GM03348 (cell line): ENCODE measurements at places on chromosomes 2 and 18.

- no peak for DNase-seq
Observed at GRCh38 chr2:212595036-212595654, 56.5 kb upstream of the ERBB4 start.

GRCh38 chr2:16324544-16324937 lies 341.1 kb downstream of the CYRIA start:
- no peak for DNase-seq

GRCh38 chr2:239168575-239168974 lies 232.2 kb downstream of the HDAC4 start:
- DNase-seq: no peak

- no peak for DNase-seq
Observed at GRCh38 chr2:215358312-215358845, 46.5 kb downstream of the ATIC start.

DNA sequence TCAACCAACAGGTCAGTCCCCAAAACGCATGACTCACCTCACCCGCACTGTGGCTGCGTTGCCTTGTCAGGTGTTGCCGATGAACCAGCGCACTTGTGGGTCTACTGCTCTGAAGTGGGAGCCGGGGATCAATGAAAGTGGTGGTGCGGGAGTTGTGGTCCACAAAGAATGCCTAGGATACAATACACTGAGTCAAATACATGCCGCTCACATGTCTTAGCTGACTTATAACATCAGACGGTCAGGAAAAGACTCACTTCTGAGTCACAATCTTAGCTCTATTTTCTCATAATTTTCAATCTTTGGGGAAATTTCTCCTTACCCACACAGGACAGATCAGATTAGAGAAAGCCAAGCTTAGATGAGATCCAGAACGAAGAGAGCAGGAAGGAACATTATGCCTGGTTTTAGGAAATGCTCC lies 107.1 kb upstream of the STK17B start:
- DNase-seq: peak; percentile 64

GRCh38 chr2:1181893-1182292 lies 231.2 kb downstream of the SNTG2 start:
- DNase-seq: no peak

DNA sequence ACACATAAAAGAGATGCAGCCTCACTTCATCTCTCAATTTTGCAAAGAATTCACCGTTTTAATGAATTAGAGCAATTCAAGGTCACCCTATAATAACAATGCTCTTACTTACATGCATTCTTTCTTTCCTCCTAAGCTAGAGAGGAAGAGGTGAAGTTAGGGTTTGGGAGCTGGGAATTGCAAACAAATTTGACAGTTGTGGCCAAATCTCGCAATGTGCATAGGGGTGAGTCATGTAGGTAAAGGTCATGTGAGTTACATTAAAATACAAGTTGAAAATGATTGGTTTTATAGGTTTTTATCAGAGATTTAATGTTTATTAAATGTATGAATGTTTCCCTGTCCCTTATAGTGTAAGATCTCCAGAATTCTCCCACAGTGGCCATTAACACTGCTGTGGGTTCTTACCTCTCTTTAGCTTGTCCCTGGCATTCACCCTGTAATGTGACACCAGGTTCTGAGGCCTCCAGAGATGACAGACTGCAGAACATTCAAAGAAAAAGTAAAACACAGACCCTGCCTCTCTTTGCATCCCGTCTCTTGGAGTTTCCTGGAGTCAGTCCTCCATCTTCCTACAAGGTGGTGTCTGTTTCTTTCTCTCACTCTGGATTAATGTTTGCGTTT lies 53.7 kb upstream of the LGALSL start:
- no peak for DNase-seq

GRCh38 chr2:162798407-162798806 lies 40.2 kb downstream of the KCNH7 start:
- no peak for DNase-seq

GRCh38 chr2:174693344-174693743 lies 70.9 kb downstream of the CHRNA1 start:
- DNase-seq: no peak

- peak; percentile 74 for DNase-seq
Observed at GRCh38 chr2:72148003-72148836, 558 bp upstream of the CYP26B1 start.

- DNase-seq: no peak
Observed at GRCh38 chr18:6399776-6400175, 14.9 kb downstream of the L3MBTL4 start.

- no peak for DNase-seq
Observed at GRCh38 chr2:143762176-143762928, 633.1 kb downstream of the ARHGAP15 start.

DNA sequence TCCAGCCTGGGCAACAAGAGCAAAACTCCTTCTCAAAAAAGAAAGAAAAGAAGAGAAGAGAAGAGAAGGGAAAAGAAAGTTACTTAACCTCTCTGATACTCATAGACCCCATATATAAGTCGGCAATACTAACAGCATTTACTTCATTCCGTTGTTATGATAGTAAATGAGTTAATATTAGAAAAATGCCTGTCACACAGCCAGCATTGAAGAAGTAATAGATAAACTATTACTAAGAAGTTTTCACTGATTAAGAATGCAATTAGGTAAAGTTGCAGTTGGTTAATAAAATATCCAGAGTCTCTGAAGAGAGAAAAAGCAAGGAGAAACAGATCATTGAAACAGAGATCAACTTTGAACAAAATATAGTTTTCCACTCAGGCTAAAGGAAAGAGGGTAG lies 161.3 kb upstream of the UBE2E3 start:
- DNase-seq: no peak

GRCh38 chr2:54419388-54419787 lies 36.7 kb upstream of the SPTBN1 start:
- peak; percentile 44 for DNase-seq
